ENCODE measurements at places on chromosomes 4 and X.

DNA sequence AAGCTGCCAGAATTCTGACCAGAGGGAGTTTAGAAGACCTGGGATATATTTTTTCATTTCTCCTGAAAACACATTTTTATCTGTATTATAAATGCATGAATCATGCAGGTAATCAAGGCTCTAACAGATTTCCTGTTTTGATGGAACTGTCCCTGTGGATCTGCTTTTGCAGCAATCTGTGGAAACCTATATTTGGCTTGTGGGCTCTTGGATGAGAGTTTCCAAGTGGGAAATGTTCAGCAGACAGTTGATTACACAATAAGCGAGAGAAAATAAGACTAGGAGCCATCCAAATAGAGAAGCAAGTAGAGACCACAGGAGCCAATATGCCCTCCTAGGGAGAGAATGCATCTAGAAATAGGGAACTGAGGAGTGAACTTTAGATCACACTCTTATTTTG, 105.0 kb downstream of the NDST3 start:
- no peak for DNase-seq

GRCh38 chr4:4558881-4559280, 17.0 kb upstream of the STX18 start:
- DNase-seq = no peak

DNA sequence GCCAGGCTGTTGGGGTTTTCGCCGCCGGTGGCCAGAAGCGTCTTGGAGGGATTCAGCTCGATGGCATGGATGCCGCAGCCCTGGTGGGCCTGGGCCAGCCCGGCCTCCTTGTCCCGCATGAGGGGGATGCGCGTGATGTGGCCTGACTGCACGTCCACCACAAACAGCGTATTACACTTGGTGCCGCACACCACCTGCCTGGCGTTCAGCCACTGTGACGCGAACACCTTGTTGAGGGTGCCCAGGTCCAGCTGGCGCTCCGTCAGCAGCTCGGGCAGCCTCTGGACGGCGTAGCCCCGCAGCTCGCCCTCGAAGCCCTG, 728 bp downstream of the DCAF12L2 start:
- DNase-seq = no peak

DNA sequence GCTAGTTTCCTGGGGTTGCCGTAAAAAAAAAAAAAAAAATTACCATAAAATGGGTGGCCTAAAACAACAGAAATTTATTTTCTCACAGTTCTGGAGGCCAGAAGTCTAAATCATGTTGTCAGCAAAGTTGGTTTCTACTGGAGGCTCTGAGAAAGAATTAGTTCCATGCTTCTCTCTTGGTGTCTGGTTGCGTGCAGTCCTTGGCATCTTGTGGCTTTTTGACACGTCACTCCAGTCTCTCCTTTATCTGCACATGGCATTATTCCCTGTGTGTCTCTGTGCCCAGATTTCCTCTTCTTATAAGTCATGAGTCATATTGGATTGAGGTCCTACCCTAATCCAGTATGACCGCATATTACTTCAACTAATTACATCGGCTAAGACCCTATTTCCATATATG, 38.7 kb downstream of the SPATA4 start:
- DNase-seq = peak; percentile 29

DNA sequence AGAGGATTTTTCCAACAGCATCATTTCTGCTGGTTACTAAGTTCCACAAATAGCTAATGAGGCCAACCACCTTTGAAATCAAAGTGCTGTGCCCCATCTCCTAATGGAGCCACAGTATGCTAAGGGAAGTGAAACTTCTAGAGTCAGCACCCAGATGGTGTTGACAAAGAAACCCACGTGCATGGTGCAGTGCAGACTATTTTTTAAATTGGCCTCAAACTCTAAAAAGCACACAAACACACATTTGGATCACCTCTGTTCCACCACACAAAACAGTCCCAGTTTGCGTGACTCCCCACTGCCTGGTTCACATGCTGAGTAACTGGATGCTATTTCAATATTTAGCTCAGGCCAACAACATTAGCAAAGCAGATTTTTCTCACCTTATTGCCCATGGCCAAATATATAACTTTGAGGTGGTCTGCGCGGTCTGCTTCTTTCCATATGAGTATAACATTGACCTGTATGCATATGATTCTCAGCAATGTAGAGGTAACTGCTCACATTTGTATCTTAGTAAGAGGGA, 69.9 kb downstream of the AMELX start:
- no peak for DNase-seq

- no peak for DNase-seq
These were observed 41.1 kb upstream of the NKAP start for GRCh38 chrX:119984652-119985051.

- no peak for DNase-seq
These were observed 36.7 kb upstream of the EFNB1 start for GRCh38 chrX:68792083-68792482.

DNA sequence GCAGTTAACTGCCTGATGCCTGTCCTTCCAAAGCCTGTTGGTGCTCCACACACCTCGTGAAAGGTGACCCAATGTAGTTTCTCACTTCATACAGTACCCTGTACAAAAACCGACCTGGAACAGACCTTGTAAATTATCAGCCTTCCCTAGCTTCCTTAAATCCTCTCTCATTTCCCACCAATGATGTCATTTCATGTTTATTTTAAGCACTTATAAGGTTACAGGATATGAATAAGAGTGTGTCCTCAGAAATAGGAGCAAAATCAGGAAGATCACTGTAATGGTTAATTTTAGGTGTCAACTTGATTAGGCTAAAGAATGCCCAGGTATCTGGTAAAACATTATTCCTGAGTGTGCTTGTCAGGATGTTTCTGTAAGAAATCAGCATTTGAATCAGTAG, 44.7 kb downstream of the TMEM150C start:
- DNase-seq = peak; percentile 26

DNA sequence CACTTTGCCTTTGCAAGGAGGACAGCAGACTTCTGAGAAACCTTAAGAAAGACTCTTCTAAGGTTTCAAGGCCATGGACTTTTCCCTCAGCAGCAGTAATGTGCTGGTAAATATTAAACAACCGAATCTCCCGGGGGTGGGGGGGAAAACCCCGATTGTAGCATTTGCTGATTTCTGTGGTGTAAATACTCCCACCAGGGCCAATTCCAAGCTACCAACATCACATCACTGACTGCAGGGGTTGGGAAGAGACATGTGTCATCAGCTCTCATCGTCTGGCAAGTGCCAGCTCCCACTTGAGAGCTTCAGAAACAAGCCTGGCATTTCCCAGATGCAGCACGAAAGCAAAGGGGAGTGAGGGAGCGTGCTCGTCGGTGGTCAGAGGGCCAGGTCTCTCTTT, 101.2 kb downstream of the BCOR start:
- DNase-seq = no peak

GRCh38 chr4:185280608-185281007, 71.2 kb downstream of the SNX25 start:
- DNase-seq = no peak

DNA sequence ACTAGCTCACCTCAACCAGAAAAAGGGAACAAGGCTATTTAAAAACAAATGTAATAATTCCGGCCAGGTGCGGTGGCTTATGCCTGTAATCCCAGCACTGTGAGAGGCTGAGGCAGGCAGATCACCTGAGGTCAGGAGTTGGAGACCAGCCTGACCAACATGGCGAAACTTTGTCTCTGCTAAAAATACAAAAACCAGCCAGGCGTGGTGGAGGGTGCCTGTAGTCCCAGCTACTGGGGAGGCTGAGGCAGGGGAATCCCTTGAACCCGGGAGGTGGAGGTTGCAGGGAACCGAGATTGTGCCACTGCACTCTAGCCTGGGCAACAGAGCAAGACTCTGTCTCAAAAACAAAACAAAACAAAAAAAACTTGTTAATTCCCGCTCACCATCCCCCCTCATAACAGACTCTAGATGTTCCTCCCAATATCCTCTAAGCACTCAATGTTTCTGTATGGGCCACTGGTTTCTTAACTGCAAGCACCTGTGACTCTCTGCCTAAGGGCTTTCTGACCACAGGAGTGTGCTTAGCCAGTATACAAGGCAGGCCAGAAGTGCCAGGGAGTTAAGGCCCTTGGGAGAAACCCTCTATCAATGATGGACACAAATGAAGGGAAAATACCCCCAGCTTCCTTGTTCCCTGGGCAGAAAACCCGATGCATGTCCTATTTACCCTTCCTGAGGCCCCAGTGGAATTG, 21.0 kb upstream of the THOC2 start:
- DNase-seq = no peak

DNA sequence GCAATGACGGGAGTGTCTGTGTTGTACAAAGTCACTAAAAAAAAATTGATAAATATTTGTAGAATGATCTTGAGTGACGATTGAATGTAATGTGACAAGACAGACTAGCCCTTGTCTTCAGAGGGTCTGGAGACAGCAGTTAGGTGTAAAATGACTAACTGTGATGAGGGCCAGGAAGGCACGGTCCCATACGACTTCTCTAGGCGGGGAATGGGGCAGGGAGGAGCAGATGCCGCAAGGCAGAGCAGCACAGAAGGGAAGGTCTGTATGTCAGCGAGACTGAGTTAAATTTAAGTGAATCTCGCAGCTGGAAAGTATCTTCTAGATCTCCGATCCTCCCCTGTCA, 405 bp downstream of the CENPE start:
- DNase-seq = no peak

DNA sequence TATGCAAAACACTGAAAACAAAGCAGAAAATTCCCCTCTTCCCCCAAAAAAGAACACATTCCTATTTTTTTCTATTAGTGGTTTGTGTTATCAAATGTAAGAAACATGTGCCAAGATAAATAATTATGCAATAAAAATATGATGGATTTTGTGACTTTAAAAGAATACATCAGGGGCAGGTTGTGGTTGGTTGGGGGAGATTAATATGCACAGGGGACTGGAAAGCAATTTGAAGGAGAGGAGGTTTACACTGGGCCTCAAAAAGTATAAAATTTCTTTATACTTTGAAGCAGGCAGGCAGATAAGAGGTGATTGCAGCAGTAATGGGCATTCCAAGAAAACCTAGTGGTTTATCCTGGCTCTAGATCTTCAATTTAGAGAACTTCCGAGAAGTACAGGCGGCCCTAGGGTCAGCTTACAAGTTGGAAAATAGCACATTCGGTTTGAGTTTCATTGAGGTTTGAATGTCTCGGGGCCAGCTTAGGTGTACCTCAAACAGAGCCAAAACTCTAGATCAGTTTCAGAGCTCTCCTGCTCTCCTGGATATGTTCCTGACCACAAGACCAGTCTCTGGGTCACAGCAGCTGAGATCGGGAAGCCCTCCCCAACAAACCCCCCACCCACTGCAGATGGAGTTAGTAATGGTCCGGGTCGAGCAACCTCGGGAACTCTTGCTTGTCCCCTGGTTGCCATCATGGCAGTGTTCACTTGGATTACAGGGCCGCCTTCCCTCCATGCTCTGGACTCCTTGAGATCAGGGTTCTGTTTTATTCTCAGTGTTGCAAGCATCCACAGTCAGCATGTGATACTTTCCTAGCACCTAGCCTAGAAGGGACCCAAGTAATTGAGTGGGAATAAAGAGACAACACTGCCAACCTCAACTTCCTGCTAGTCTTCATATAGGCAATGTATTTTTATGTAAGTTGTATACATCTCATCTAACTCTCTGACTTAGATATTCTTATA, 112.1 kb upstream of the DDIT4L start:
- no peak for DNase-seq

DNA sequence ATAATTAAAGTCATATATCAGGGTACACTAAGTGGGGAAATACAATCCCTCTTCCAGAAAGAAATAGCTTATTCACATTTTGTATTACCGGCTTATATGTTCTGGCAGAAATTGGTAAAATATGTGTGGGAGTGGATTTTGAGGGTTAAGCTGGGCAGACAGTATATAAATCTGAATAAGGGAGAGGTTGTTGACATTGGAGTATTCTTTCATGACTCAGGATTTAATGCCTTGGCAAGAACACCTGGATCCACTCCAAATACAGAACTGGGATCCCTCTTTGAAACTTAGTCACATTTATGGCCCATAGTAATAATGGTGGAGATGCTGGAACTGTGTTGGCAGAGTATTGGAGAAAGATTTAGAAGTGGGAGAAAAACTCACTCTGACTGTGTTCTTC, 54.3 kb upstream of the TET2 start:
- DNase-seq = peak; percentile 87

DNA sequence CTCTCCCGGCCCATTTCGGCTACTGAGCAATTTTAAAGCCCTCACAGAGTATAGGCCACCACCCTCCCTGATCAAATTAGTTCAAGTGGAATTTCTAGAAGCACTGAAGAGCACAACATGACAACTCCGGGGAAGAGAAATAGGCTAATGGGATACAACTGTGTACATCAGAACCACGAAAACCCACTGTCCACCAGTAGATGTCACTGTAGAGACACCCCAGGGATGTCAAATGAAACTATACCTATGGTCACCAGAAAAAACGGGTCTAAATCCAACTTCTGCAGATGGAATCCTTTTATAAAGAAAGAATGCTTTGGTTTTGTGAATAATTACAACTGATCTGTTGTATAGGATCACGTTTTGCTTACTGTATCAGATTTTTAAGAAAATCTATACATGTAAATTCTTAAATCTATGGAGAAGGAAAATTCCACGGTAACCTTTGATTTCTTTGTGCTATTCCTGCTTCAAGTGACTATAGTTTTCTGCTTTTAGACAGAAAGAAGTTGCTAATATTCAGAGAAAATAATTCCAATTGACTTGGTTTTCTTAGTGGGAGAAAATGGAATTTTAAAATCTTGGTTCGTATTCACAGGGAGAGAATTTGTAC, 29.5 kb upstream of the MAP3K15 start:
- no peak for DNase-seq

- peak; percentile 3 for DNase-seq
These were observed 159.4 kb downstream of the TRAM1L1 start for GRCh38 chr4:116925900-116926457.

DNA sequence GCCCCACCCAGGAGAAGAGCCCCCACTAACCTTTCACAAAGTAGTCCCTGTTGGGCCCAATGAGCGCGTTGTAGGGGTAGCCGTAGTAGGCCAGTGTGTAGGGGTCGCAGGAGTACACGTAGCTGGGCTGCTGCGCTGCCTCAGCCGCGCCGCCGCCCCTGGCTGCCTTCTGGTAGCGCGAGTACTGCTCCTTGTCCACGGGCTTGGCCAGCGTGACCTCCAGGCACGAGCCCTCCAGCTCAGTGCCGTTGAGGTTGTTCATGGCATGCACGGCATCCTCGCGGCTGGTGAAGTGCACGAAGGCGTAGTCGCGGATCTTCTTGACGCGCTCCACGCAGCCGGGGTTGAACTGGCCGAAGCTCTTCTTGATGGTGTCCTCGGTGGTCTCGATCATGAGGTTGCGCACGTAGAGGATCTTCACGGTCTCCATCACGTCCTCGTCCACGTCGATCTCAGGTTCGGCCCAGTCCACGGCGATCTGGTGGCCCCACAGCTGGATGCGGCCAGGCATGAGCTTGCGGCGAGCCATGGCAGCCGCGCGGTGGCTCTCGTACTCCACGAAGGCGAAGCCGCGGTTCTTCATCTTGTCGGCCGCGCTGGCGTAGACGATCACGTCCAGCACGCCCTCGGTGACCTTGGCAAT, 102.7 kb downstream of the CHRNA9 start:
- DNase-seq = no peak
